ENCODE measurements at places on chromosomes 7 and 10.

DNA sequence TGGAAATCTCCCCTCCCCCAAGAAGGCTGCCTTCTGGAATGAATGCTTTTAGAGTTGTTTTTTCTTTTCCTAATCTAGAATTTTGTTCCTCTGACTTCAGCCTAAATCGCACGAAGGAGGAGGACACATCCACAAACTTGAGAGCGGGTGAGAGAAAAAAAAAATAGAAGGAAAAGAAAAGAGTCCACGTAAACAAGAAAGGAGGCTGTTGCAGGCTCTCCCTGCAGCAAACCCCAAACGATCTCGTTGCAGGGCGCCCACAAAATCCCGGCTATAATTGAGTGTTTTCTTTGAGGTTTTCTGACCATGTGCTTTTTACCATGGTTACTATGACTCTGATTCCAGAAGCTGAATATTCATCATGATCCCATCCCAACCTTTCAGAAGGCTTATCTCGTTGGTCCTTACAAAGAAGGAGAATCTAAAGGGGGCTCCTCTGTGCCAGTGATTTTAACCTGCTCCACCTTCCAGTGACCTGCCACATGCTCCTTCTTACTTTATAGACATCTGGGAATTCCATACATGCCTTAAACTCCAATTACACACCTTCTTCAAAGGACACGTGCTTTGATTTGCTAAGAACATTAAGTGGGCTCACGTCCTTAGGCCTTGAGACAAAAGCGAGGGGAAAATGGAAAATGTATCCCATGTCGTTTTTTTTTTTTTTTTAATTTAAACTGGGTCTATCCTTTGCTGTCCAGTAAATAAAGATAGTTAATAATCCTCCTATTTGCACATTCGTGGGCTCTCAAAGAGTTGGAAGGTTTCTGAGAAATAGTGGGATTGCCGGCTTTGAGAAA lies 5.8 kb downstream of the TWIST1 start:
- DNase-seq, result no peak

DNA sequence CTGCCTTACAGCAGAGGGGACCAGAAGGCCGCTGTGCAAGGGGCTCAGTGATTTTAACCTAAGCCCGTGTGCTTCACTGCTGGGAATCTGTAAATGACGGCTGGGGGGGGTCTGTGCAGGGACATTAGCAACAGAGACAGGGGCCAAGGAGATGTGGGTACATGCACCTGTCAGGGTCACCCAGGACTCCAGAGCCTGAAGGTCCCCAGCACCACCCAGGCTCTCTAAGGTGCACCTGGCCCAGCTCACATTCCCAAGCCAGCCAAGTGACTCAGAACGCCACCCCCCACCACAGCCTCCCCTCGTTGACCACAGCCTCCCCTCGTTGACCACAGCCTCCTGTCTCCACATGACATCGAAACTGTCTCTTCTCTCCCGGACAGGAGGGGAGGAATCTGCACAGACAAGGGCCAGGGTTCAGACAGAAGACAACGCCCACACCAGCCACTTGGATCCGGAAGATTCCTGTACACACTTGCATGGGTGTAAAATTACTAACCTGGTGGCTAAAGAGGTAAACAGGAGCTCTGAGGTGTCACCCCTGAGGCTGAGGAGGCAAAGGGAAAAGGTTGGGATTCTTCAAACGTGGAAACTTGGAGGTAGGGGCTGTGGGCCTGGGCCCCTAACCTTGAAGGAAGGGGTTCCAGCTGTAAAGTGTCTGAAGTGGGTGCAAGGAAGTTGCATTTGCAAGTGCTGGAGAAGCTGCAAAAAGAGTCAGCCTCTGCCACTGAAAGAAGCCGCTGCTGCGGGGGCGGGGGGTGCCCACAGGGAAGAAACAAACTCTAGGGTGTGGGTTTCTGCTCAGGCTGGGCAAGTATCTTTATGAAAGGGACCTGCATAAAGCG lies 27.0 kb downstream of the CALML3 start:
- DNase-seq, result no peak

GRCh38 chr10:83346266-83346910 lies 792.9 kb upstream of the GHITM start:
- no peak for DNase-seq

DNA sequence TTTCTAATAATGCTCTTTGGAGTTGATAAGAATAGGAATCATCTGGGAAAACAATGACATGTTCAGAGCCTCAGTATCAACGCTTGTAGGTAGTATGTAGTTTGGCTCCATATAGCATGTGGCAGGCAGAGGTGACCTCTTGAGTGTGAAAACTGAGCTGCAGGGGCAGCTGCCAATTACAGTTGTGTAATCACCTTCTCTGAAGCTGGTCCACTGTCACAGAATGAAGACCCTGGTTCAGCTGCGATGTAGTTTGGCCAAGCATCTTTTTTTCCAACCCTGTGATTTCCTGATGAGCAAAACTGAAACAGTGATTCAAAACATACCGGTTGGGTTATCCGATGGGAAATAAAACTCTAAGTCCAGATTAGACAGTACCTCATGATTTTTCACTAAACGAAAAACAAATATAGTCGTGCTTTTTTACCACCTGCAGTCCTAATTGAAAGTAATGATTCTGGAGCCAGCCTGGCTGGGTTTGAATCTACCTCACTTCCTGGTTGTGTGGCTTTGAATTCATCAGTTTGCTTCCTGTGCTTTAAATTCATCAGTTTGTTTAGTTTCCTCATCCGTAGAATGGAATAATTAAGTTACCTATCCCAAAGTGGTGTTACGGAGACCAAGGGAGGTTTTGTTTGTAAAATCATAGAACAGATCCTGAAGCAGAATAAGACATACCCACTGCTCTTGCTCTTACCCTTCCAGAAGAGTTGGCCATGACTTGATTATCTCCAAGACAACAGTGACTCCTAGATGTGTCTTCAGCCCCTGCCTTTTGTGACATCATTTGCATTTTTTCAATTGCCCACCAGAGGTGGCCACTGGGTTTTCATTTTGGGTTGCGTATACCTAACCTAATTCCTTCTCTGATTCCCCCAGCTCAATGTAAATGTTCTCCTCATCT lies 87.4 kb downstream of the CELF2 start:
- DNase-seq, result no peak

GRCh38 chr10:70368774-70369482 lies 13.5 kb downstream of the LRRC20 start:
- DNase-seq, result no peak

GRCh38 chr10:11048707-11049278 lies 31.1 kb downstream of the CELF2 start:
- DNase-seq, result no peak

- DNase-seq, result no peak
Observed at GRCh38 chr7:47480576-47481538, 101.1 kb downstream of the TNS3 start.

DNA sequence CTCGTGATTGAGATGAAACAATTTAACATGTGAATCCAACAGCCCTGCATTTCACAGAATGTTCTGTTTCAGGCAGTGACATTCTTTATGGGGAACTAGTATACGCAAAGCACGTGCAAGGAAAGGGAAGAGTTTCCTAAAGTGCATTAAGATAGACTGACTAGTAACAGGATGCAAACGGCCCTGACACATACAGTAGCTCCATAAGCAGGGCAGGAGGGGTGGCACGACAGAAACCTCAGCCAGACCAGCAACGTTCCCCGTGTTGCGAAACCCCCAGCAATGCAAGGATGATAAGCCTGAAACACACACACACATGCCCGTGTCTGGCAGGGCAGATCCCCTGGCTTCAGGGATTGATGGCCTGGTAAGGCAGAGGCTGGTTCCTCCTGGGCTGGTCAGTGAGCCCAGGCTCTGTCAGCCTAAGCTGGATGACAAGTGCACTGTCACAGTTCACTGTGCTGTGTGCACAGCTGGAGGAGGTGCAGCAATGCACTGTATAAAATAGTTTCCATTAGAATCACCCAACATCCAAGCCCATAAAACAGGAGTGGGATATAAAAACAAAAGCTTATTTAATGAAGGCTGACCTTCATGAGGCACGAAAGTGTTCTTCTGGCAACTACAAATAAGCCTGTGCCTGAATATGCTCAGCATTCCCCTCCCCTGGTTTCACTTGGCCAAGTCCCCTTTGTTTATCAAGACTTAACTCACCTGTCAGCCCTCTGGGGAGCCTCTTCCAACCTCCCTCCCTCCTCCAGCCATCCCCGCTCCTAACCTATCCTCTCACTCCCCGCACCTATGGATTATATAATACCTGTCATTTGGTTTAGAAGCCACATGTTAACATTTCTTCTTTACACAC lies 88.8 kb downstream of the GSAP start:
- DNase-seq, result no peak

GRCh38 chr10:3623746-3624145 lies 161.3 kb downstream of the KLF6 start:
- DNase-seq, result no peak

- no peak for DNase-seq
Observed at GRCh38 chr7:99669782-99670181, 10.0 kb downstream of the CYP3A5 start.

- no peak for DNase-seq
Observed at GRCh38 chr10:123068087-123068853, 59.5 kb downstream of the ACADSB start.

GRCh38 chr10:118151461-118151860 lies 104.7 kb upstream of the RAB11FIP2 start:
- no peak for DNase-seq

DNA sequence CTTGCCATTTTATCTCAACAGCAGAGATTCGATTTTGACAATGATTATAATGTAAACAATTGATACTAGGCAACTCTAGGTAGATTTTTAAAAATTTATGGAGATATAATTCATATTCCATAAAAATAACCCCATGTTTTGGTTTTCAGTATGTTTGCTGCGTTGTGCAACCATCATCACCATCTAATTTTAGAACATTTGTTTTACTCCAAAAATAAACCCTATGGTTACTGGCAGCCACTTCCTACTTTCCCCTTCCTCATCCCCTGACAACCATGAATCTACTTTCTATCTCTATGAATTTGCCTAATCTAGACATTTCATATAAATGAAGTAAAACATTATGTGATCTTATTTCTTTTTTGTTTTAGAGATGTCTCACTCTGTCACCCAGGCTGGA lies 401.9 kb downstream of the THSD7A start:
- DNase-seq, result no peak

- no peak for DNase-seq
Observed at GRCh38 chr10:21912625-21913024, 90.9 kb downstream of the DNAJC1 start.

GRCh38 chr7:47579458-47579857 lies 2.5 kb downstream of the TNS3 start:
- DNase-seq, result no peak

DNA sequence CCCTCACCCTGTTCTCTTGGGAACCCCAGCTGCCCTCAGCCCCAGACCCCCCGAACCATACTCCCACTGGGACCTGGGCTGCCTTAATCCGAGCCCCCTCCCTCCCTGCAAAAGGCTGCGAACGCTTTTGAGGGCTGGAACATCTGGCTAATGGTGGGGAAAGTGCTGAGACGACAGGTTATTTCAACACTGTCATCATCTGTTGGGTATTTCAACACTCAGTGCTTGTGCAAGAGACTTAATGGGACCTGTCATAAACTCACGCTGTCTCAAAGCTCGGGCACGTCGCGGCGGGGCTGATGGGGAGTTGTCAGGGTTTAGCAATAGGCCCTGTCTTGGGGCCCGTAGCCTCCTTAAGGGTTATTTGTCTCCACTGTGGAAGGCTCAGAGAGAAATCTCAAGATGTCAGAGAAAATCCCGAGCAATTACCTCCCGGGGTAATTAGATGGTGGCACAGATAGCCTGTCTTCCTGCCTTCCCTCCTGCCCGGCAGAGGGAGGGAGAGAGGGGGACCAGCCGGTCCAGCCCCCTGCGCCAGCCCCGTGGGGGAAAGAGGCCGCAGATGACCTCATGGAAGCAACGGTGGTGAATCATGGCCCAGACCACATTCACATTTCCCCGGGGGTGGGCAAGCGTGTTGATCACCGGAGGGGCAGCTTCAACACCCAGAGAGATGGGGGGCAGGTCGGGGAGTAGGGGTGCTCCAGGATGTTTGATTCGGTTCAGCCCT lies 88.7 kb upstream of the MYL10 start:
- DNase-seq, result no peak

GRCh38 chr10:84015877-84016595 lies 123.3 kb upstream of the GHITM start:
- DNase-seq, result no peak

DNA sequence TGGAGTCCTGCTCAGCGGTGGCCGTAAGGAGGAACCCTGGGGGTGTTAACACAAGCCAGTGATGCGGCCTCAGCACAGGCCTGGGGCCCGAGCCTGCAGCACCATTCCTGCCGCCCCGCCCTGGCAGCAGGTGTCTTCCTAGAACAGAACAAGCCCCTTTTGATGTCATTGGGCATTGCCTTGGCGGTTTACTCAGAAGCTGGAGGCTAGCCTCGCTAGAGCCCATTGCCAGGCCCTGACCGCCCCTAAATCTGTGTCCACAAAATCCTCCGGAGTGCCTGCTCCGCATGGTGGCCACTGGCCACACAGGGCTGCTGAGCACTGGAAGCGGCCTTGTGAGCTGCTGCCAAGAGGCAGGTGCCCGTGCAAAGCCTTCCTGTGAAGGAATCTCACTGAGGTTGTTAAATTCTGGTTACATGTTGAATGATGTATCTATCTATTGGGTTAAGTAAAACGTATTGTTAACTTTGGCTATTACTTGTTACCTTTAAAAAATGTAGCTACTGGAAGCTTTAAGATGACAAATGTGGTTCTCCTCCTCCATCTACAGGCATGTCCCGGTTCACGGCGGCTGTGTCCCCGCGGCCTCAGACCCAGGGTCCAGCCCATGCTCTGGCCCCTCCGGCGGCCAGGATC lies 1.2 kb upstream of the INPP5A start:
- no peak for DNase-seq

GRCh38 chr10:128045833-128046120 lies 80.4 kb downstream of the MKI67 start:
- no peak for DNase-seq

DNA sequence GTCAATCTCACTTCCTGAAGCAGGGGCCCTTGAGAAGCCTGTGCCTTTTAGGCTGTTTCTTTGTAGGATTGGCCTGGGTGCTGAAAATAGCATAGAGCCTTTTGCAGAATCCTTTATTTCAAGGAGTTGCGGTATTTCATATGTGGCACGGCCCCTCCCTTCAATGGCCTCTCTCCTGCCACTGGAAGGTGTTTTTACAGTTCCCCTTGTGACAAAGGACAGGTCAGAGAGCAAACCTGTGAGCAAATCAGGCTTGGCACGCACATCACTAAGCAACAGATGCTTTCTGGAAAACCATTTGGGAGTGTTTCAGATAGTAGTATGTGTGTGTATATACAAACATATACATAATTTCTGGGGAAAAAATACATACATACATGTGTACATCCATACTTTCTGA lies 388.6 kb upstream of the C7orf33 start:
- no peak for DNase-seq

GRCh38 chr10:131902211-131902610 lies 1.4 kb downstream of the PPP2R2D start:
- DNase-seq, result no peak

DNA sequence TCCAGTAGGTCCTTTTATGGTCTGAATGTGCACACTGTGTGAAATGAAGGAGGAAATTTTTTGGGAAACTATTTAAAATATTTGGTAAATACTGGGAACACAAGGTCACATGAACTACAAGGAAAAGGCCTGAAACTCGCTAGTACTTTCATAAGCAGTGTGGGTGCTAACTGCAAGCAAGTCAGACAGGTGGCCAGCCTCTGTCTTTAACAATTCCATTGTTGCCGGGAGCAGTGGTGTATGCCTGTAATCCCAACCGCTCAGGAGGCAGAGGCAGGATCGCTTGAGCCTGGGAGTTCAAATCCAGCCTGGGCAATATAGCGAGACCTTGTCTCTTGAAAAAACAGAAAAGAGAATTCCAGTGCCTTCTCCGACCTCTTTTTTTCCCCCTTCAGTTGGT lies 37.5 kb downstream of the SMURF1 start:
- DNase-seq, result no peak
